ENCODE measurements at places on chromosomes 2 and 18. TPM values are rescaled to one million over a fixed set of nuclear protein-coding genes. Genes with fewer than 3 reads are reported as not detected.

GRCh38 chr18:9722691-9723090, 14.6 kb downstream of the RAB31 start:
- no peak for DNase-seq

- DNase-seq, result no peak
Observed at GRCh38 chr2:219713110-219713509, 85.7 kb downstream of the SLC4A3 start.

PLGLB1 gene
- polyA plus RNA-seq, result 8.8 TPM

GRCh38 chr2:129864719-129865118, 114.7 kb upstream of the RAB6C start:
- DNase-seq, result no peak

- DNase-seq, result no peak
Observed at GRCh38 chr18:63106727-63107126, 212.8 kb downstream of the BCL2 start.

- DNase-seq, result no peak
Observed at GRCh38 chr18:2534906-2535305, 36.4 kb downstream of the METTL4 start.

DNA sequence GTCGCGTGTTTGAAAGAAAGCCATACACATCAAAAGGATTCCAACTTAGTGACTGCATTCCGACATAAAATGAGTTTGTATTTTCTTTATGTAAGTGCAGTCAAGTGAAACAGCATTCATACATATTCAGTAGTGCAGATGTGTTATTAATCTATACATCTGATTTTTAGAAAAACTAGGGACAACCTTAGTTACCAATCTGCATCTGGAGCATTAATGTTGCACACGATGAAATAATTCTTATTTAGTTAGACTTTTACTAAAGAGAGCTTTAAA, 1.9 kb downstream of the GORASP2 start:
- DNase-seq, result no peak

GRCh38 chr18:34339155-34339554, 114.4 kb upstream of the NOL4 start:
- no peak for DNase-seq

DNA sequence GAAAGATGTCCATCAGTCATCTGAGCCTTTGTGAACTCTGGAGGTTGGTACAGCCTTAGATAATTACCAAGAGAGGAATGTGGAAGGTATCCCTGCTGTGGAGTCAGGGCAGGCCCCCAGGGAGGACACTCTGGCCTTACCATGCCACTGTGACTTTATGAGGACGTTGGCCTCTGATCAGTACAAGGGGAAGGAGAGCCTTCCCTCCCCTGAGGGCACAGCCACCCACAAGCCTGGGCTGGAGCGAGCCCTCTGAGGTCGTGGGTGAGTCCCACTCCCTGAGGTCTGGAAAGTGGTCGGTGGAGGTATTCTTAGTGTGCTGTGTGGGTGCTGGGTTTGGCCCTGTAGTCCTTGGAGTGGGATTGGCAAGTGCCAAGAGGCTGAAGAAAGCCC, 91.6 kb downstream of the STPG4 start:
- DNase-seq, result no peak

DNA sequence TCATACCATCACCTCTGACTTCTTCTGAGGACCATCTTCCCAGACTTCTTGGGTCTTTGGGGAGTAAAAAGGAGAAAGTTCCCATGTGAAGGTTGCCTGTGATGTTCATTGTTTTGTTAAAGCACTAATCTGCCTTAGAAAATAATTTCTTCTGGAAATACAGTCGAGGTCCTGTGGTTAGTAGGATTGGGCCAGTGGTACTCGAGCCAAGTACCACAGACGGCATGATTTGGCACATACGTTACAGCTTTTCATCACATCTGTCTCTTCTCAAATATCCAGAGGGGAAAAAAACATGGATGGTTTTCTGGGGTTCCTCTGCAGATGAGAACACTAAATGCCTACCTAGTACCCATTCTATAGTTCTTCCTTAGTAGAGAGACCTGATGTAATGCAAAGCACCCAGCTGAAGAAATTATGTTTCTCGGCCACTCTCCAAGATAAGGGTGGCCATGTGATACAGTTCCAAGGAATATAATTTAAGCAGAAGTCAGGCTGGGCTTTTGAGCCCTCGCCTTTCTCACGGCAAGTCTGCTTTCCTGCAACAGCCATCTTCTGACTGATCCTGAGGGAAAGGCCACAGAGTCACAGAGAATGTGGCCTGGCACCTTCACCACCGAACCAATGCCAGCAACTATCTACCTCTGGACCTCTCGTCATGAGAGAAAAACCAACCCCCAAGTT, 161.0 kb downstream of the RNF152 start:
- no peak for DNase-seq

GRCh38 chr2:43452318-43452731, 143.5 kb downstream of the THADA start:
- no peak for DNase-seq

SGO2 gene
- polyA plus RNA-seq, result 19.8 TPM

- DNase-seq, result no peak
Observed at GRCh38 chr18:527146-527545, 26.6 kb upstream of the COLEC12 start.

TSPYL6 gene
- 0.17 TPM for polyA plus RNA-seq

REG1B gene
- not detected for polyA plus RNA-seq

DNA sequence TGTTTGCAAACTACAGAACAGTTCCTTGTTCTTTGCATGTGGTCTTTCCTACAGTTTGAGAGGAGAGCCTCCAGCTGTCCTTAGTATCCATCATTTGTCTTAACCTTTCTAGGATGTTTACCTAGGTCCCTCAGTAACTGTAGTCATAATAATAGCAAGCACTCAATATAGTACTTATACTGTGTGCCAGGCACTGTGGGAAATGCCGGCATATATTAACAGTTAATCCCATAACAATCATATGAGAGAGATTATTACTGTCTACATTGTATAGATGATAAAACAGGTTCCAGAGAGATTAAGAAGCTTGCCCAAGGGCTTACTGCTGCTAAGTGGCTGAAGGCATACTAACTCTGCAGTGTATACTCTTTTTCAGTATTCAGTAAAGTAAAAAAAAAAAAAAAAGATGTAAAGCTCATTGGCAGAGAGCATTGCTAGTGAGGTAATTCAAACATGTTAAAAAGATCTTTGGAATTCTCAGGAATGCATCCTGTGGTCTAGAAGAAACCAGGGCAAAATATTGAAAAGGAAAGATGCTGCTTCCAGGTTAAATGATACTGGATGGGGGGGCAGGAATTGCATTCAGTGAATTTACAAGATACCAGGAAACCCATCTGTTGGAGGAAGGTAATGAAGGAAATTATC, 72.3 kb downstream of the SPTBN1 start:
- DNase-seq, result no peak

DNA sequence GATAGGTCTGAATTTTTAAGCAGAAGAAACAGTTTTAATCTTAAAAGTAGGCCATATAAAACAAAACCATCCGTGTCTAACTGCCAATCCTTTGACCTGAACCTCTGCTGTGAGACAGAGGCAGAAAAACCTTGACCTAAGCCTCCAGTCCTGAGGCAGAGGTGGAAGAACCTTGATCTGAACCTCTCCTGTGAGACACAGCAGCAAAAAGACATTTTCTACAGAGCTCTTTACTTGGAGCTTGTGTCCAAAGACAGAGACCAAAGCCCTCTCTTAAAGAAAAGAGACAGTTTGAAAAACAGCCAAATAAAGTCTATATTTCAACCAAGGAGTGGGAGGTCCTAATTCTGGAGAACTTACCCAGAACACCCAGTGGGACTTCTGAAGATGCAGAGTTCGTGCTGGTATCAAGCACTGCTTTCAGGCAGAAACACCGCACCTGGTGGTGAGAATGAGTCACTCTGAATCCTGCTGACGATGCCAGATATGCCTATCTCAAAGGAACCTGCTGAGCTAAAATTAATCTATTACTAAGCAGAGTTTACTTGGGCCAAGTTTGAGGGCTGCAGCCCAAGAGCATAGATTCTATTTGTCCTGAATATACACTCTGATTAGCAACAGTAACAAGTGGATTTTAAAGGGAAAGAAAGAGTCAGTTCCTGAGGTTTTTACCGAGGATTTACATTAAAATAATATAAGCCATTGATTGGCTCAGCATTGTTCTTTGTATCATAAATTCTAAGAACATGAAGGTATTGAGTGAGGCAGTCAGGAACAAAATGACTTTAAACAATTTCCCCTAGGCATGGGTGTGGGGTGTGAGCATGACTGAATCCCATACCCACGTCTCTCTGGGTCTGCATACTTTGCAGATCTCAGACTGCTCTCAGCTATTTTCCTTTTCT, 806.4 kb downstream of the TRIB2 start:
- DNase-seq, result no peak

MAL gene
- 1.5 TPM for polyA plus RNA-seq

THUMPD2 gene
- polyA plus RNA-seq, result 30.5 TPM

DNA sequence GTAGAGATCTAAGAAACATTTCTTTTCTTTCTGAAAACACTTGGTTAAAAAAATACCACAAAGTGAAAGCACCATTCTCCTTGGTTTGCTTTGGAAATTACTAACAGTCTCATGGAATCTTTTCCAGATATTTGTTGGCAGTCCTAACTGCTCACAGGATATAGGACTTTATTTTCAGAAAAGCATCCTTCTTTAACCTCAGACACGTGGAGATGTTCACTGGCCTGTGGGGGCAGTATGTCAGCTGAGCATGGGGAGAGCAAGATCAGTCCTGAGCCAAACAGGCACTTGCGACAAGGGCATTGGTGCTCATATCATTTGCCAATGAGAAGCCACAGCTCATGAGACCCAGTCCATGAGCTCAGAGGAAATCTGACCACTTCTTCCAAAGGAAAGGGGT, 371.9 kb downstream of the NBAS start:
- DNase-seq, result no peak

CPS1 gene
- polyA plus RNA-seq, result 6.8 TPM
